DMS 273 treated with DMSO at 0.1 percent for 48 hours (cell line): ENCODE measurements at places on chromosomes 16 and 17.

- no peak for DNase-seq
Measured at GRCh38 chr16:46986896-46987295, 13.4 kb upstream of the DNAJA2 start.

GRCh38 chr17:4722678-4723240 lies 8.5 kb upstream of the MED11 start:
- no peak for DNase-seq

- no peak for DNase-seq
Measured at GRCh38 chr16:67658849-67659674, 998 bp downstream of the ACD start.

DNA sequence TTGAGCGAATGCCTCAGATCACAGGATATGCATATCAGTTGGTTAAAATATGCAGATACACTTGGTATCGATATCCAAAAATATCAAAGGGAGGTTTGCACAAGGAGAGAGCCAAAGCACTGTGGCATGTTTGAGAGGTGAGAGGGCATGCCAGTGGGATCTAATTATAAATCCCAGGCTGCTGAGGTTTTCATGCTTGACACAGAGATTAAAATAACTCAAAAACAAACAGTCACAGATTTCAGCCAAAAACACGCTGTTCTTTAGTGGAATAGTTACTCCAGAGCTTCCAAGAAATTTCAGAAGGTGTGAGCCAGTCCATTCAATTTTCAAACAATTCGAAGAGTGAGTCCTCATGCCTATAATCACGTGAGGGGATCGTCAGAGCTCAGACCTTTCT lies 477.9 kb downstream of the SOX9 start:
- DNase-seq = no peak
